ENCODE measurements at places on chromosomes 2 and 18.

- DNase-seq, result no peak
Observed at GRCh38 chr2:10036095-10036884, 7.1 kb upstream of the KLF11 start.

DNA sequence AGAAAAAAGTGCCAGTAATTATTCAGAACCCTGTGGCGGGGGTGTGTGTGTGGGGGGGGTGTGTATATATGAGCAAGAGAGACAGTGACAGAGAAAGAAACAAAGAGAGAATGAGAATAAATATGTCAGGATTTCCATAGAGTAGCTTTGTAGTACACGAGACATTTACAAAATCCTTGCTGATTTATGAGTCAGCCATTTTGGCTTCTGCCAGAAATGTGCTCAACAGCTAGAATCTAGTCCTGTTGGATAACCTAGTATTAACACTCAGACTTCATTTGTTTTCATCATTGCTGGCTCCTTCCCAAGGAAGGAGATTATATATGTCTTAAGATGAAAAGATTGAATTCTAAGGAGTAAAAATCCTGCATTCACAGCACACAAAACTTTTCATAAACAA lies 140.5 kb upstream of the HNRNPA3 start:
- no peak for DNase-seq

DNA sequence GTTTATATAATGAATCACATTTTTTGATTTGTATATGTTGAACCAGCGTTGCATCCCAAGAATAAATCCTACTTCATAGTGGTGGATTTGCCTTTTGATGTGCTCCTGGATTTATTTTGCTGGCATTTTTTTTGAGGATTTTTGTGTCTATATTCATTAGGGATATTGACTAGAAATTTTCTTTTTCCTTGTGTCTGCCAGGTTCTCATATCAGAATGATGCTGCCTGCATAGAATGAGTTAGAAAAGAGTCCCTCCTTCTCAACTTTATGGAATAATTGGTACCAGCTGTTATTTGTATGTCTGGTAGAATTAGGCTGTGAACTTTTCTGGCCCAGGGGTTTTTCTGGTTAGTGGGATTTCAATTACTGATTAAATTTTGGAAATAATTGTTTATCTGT lies 457.4 kb upstream of the DSEL start:
- no peak for DNase-seq

GRCh38 chr2:228245601-228246000 lies 64.1 kb upstream of the SPHKAP start:
- no peak for DNase-seq

DNA sequence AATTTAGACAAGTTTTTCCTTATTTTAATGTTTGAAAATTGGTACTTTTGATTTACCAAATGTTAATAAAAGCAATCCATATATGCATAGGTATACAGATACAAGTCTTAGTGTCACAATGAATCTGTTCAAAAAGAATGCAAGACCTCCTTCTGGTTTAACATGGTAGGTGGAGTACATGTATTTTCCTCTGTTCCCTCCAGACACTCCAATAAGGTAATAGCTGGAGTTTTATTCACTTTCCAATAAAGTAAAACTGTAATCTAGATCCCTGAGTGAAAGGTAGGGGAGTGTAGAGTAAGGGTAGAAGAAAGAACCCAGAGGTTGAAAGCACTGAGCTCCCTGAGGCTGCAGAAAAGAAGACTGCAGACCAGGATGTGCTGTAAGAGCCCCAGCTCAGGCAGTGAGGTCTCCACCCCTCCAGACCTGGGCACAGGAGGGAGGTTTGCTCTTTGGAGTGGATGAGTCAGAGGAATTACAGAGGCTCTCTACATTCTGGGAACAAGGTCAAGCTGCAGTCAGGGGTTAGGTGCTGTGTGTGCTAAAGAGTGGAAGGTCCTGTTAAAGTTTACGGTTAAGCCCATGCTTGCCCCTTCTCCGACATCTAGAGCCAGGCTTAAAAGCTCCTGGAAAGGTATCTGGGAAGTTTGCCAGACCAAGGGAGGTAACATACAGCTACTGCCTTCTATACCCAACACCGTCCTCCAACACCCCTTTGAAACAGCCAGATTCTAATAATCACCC lies 27.6 kb upstream of the STAT1 start:
- DNase-seq, result no peak

- no peak for DNase-seq
Observed at GRCh38 chr2:99275882-99276281, 20.4 kb upstream of the LYG2 start.

DNA sequence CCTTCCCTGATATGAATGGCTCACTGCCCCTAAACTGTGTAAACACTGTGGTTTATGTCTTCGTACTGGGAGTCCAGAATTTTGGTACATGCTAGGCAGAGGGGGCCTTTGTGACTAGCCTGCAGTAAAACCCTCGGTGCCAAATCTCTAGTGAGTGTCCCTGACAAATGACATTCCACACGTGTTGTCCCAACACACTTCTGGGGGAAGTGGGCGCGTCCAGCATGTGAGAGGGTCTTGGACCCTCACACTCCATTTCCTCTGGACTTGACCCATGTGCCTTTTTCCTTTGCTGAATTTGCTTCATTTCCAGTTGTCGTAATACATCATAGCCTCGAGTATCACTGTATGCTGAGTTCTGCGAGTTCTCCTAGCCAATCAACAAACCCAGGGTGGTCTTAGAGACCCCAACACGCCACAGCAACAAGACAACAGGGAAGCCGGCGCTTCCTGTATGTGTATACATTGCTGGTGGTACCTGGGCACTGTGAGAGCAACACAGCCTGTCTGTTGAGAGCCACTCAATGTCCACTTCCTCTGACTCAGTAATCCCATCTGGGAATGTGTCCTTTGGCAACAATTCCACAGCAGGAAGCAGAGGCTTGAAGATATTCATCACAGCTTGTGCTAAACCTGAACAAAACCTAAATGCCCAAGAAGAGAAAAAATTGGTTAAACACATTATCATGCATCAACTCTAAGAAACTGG lies 26.9 kb upstream of the SLC66A3 start:
- DNase-seq, result no peak

DNA sequence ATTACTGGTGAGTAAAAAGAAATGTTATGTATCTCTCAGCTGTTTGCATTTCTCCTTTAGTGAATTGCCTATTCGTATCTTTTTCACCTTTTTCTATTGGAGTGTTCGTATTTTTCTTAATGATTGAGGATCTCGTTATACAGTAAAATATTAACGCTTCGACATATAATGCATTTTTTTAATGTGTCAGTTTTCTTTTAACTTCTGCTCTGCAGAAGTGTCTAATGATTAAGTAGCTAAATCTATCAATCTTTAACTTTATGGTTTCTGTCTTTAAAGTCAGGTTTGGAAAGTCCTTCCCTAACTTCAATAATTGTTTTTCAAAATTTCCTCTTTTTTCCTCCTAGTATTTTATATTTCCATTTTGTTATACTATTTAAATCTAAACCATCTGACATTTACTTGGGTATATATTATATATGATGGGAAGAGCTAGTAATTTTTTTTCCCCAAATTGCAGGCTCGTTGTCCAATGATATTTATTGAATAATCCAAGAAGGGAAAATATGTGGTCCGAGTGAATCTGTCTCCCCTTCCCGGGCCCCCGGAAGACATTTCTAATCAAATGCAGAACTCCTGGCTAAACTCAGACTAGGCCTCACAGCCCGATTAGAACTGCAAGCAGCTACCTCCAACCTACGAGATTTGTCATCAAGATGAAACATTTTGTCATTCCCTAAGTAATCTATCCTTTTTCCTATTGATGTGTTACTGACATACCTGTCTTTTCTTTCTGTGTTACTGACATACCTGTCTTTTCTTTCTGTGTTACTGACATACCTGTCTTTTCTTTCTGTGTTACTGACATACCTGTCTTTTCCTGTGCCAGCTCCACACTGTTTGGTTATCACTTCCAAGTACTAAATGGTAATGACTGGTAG lies 17.2 kb downstream of the PCBP1 start:
- no peak for DNase-seq

DNA sequence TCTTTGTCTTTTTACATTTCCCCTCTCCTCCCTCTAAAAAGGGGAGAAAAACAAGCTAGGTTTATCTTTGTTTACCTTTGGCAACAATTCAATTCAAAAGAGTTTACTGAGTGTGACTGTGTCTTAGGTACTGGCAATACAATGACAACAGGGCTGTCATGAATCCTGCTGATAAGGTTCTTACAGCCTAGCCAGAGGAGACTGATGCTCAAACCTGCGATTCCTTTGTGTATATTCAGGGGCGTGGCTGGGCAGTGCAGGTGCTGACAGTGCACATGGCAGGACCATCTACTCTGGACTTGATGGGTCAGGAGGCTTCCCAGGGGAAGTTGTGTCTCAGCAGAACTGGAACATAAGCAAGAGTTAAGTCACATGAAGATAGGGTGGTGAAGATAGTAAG lies 23.2 kb upstream of the TTN start:
- DNase-seq, result no peak

DNA sequence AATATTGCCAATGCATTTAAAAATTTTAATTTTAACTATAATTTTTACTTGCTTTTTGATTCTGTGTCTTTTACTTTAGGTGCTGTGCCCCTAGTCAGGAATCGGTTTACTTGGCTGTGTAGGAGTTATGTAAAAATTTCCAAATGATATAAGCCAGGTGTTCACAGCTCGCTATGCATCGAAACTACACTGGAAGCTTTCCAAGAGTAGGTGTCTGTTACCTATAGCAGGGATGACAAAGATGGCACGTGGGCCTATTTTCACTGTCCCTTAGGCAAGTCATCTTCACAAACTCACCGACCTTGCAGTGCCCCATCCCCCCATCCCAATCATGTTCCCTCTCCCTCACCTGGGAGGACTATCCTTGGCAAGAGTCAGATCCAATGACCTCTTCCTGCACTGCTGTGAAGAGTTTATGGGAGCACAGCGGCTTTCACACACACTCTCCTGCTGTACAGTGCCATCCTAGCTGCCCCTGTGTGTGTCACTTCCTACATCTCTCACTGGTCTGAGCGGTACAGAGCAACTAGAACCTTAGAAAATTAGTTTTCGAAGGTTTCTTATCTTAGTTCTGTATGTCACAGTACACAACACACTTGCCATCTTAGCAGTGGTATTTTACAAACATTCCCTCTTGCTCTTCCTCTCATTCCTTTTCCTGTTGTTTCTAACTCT lies 49.2 kb upstream of the NAB1 start:
- no peak for DNase-seq

DNA sequence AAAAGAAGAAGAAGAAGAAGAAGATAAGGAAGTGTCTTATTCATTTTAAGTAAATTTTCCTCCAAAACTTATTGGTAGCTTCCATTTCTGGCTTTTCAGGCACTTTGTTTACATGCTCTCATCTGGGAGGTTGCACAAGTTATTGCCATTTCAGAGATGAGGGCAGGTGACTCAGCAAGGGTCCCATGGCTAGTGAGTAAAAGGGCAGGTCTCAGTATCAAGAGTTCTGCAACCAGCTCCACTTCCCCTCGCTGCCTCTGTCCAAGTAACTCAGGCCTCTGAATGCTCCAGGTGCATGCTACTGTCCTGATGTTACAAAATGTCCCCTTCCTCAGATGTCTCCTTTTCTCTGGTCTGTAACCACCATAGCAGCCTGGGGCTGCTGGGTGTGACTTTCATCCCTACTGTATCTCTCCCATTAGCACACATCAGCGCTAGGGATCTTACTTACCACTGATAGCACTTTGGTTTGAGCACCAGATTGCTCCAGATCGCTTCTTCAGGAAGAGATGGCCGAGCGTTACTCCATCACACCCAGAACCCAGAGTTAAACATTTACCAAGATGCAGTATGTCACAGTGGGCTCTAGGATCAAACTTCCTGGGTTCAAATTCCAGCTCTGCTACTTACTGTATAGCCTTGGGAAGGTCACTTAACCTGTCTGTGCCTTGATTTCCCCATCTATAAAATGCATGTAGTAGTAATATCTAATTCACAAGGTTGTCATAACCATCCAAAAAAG lies 57.4 kb upstream of the LAPTM4A start:
- DNase-seq, result no peak

DNA sequence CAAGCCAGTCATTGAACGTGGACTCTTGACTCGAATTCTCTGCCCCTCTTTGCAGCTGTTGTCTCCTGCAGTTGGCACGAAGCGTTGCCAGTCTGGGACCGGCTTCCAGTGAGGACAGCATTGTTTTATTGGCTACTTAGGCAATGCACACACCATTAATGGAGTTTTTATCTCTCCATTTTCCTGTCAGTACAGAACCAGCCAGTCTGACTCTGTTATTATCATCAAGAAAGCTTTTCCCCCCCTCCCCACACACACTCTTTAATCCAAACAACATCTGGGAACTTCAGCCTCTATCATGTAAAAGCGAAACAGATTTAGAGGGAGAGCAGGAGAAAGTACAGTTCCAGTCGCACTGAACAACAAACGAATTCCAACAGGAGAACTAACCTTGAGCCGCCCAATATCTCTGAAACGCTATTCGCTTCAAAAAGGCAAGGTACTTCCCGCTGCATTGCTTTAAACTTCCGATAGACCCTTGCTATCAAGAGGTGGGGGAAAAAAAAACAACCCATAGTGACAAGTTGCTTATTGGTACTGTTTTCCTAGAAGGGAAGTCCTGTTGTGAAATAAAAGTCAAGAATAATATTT lies 38.2 kb downstream of the ACVR1 start:
- DNase-seq, result no peak

DNA sequence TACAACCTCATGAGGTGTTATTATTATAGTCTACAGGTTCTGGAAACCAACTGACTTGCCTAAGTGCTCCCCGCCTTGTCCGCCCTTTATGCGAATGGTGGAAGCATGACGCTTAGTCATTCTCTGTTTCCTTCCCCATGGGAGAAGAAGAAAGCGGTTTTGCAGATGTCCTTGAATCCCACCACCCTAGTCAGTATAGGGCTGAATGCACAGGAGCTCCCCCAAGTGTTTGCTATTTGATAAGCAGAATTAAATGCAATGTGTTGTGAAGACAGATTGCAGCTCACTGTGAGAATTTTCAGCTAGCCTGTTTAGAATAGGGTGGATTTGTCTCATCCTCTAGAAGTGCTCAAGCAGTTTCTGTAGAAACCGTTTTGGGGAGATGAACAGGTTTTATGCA lies 652.0 kb downstream of the DCC start:
- no peak for DNase-seq

DNA sequence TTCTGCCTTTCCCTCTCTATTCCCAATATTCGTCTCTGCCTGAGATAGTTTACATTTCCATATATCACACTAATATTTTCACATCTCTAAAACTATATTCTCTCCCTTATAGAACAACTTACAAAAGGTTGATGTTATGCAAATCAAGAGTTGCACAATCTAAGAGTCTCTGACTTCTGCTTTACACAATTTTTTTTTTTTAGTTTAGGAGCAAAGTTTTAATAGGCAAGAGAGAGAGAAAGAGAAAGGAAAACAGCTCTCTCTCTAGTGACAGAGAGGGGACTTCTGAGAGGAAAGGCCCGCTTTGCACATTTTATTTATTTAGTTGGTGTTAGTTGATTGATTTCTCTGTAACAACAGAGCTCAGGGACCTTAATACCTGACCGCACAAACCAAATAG lies 380.2 kb downstream of the TXNL1 start:
- DNase-seq, result no peak

- no peak for DNase-seq
Observed at GRCh38 chr18:12231986-12232385, 22.2 kb upstream of the CIDEA start.

Data from activated naive CD4-positive, alpha-beta T cell (primary cell).